ENCODE measurements at places on chromosomes 3 and 15. TPM values are rescaled to one million over a fixed set of nuclear protein-coding genes. Genes with fewer than 3 reads are reported as not detected.

DNA sequence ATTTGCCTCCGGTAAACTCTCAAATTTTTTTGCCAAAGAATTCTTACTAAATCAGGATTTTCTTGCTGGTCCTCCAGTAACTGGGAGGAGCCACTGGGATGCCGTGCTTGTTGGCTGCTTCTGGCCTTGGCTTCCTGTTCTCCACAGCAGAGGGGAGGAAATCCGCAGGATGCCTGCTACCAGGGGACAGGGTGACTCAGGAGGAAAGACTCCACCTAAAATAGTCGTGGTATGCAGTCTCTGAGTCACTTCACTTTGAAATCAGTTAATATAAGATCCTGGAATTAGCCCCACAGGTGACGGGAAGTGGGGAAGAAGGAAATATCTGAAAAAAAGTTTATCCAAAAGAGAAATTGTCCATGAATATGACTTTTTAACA is 6.5 kb upstream of the TM4SF18 start:
- peaks cover 17% of the 10 kb centered on the region for H3K27me3 ChIP-seq
- DNase-seq: no peak
- no peaks in the 10 kb centered on the region for H3K36me3 ChIP-seq
- H3K4me1 ChIP-seq: no peaks in the 10 kb centered on the region
- H3K27ac ChIP-seq: no peak overlapping the region

- no peaks in the 10 kb centered on the region for H3K4me1 ChIP-seq
- no peaks in the 10 kb centered on the region for H3K36me3 ChIP-seq
- DNase-seq: no peak
These were observed 398.5 kb downstream of the ERC2 start for GRCh38 chr3:56069766-56070165.

DNA sequence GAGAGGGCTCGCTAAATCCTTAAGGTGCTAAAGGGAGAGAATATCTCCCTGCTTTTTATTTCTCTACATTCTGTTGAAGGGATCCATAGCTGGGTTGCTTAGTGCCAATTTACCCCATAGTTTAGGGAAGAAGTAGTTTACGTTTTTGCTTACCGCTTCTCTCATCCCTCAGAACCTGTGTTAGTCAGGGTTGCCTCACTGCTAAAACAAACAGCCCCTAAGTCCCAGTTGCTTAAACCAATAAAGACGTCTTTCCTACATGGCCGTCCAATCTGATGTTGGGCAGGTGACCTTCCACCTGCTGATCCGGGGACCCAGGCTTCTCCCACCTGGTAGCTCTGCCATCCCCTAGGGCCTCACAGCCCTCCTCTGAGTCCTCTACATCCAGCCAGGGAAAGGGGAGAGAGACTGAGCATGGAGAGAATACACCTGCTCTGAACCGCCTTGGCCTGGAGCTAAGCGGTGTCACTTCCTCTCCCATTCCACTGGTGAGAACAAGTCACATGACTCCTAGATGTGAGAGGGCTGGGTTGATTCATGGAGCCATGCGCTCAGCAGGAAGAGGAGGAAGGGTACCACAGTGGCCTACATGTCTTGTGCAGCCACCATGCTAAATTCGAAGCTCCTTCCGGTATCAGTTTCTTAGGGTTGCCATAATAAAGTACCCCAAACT is 26.3 kb downstream of the DNASE1L3 start:
- H3K27me3 ChIP-seq: no peaks in the 10 kb centered on the region
- peaks cover 15% of the 10 kb centered on the region for H3K4me1 ChIP-seq
- no peak overlapping the region for H3K4me3 ChIP-seq
- no peak overlapping the region for H3K27ac ChIP-seq
- no peak for DNase-seq
- H3K36me3 ChIP-seq: no peaks in the 10 kb centered on the region

DNA sequence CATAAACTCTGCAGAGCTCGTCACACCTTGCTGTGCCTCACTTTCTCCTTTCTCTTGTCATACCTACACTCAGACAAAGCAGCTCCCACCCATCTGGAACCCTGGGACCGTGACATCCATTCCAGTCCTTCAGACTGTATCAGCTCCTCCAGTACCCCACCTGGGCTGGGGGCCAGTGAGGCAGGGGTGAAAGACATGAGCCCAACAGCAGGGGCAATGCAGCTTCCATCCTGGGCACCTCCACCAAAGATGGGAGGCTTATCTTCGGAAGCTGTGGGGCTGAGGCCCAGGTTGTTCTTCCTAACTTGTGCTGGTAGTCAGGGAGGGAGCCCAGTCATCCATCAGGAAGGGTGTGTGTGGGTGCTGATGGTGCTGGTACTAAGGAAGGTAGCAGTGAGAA is 109.2 kb downstream of the EEFSEC start:
- H3K27ac ChIP-seq: no peak overlapping the region
- no peak for DNase-seq
- H3K27me3 ChIP-seq: no peaks in the 10 kb centered on the region
- no peaks in the 10 kb centered on the region for H3K4me1 ChIP-seq
- H3K36me3 ChIP-seq: peaks cover 84% of the 10 kb centered on the region

- H3K4me1 ChIP-seq: peaks cover 30% of the 10 kb centered on the region
- peaks cover 14% of the 10 kb centered on the region for H3K36me3 ChIP-seq
These were observed 2.3 kb upstream of the VPS18 start for GRCh38 chr15:40891810-40892446.

DNA sequence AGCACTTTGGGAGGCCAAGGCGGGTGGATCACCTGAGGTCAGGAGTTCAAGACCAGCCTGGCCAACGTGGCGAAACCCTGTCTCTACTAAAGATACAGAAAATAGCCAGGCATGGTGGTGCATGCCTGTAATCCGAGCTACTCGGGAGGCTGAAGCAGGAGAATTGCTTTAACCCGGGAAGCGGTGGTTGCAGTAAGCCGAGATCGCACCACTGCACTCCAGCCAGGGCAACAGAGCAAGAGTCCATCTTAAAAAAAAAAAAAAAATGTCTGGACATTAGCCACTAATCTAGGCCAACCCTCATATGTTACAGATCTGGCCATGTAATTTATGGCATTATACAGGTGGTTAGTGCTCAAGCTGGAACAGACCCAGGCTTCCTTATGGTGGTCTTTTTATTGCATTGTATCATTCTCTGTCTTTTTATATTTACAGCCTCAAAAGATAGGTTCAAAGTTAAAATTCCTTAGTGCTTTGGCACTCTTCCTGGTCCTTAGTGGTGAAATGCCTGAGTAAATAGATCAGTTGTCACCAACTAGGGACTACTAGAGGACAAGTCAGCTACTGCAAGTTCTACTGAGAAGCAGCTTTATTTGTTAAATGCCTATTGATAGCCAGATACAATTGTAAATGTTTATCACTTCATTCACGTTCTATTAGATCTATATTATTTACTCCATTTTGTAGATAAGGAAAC is 16.0 kb downstream of the STARD9 start:
- DNase-seq: no peak
- no peaks in the 10 kb centered on the region for H3K36me3 ChIP-seq
- H3K27me3 ChIP-seq: no peaks in the 10 kb centered on the region
- H3K4me3 ChIP-seq: no peak overlapping the region
- no peak overlapping the region for H3K27ac ChIP-seq
- no peaks in the 10 kb centered on the region for H3K4me1 ChIP-seq

DNA sequence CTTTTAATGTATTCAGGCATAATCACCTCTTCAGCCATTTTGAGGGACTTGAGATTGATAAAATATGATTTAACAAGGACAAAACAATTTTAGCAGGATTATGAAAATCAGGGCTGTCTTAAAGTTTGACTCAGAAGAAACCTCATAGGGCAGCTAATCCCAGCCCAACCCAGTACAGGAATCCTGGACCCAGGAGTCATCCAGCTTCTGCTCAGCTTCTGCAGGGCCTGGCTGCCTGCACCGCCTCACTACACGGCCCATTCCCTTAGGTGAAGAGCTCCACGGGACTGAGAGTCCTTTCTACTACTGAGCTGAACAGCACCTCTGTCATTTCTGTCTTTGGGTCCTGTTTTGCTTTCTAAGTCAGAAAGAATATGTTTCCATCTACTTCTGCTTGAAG is 37.5 kb downstream of the ARHGAP31 start:
- peaks cover 2% of the 10 kb centered on the region for H3K36me3 ChIP-seq
- no peak for DNase-seq
- no peak overlapping the region for H3K27ac ChIP-seq
- H3K27me3 ChIP-seq: no peaks in the 10 kb centered on the region
- peaks cover 19% of the 10 kb centered on the region for H3K4me1 ChIP-seq

DNA sequence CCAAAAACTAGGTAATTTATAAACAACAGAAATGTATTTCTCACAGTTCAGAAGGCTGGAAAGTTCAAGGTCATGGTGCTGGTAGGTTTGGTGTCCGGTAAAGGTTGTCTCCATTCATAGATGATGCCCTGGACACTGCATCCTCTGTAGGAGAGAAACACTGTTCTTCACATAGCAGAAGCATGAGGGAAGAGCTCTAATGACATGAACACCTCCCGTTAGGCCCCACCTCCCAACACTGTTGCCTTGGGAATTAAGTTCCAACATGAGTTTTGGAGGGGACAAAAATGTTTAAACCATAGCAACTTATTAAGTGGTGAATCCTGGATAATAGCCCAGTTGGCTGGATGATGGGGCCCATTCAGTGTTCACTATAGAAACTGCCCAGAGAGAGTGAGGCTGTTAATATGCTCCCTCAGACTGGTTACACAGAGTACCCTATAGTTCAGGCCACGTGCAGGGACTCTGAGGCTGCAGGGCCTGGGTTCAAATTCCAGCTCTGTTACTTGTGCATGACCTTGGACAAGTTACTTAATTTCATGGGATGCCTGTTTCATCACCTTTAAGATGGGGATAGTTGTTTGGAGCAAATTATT is 37.0 kb downstream of the CCNL1 start:
- no peak overlapping the region for H3K27ac ChIP-seq

- H3K27me3 ChIP-seq: no peaks in the 10 kb centered on the region
- H3K4me3 ChIP-seq: peak overlapping the region; percentile 47
- DNase-seq: no peak
- peak overlapping the region; percentile 92 for H3K27ac ChIP-seq
These were observed 6.2 kb upstream of the TMF1 start for GRCh38 chr3:69058180-69058946.

GRCh38 chr15:66085128-66085527 is 168.4 kb downstream of the MEGF11 start:
- DNase-seq: no peak
- H3K36me3 ChIP-seq: no peaks in the 10 kb centered on the region
- H3K27me3 ChIP-seq: peaks cover 24% of the 10 kb centered on the region
- no peak overlapping the region for H3K27ac ChIP-seq
- no peaks in the 10 kb centered on the region for H3K4me1 ChIP-seq

- no peaks in the 10 kb centered on the region for H3K4me1 ChIP-seq
- H3K27ac ChIP-seq: no peak within 1 kb of the TSS
- no peak for DNase-seq
- no peak within 1 kb of the TSS for H3K4me3 ChIP-seq
- H3K36me3 ChIP-seq: no peaks in the 10 kb centered on the region
These were observed at the start of gene SYNPR for GRCh38 chr3:63278171-63279004. Gene SYNPR, plus strand, starts transcription at chr3:63278308.

DNA sequence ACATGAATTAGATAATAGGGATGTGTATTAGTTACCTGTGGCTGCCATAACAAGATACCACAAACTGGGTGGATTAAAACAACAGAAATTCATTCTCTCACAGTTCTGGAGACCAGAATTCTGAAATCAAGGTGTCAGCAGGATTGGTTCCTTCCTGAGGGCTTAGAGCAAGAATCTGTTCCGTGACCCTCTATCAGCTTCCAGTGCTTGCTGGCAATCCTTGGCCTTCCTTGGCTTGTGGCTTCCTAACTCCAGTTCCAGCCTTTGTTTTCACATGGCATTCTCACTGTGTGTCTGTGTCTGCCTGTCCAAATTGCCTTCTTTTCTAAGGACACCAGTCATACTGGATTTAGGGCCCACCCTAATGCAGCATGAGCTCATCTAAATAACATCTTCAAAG is 94.4 kb upstream of the NR2E3 start:
- no peak overlapping the region for H3K27ac ChIP-seq
- peaks cover 16% of the 10 kb centered on the region for H3K27me3 ChIP-seq
- DNase-seq: no peak
- H3K4me1 ChIP-seq: no peaks in the 10 kb centered on the region
- H3K36me3 ChIP-seq: no peaks in the 10 kb centered on the region

- H3K4me1 ChIP-seq: no peaks in the 10 kb centered on the region
- H3K4me3 ChIP-seq: no peak overlapping the region
These were observed 508.6 kb downstream of the FHIT start for GRCh38 chr3:60742606-60743145.

The SCAANT1 gene
- total RNA-seq: not detected

The FBXW12 gene
- not detected for total RNA-seq

- H3K4me1 ChIP-seq: peaks cover 73% of the 10 kb centered on the region
- peak overlapping the region; percentile 97 for H3K27ac ChIP-seq
- no peak for DNase-seq
These were observed 1.7 kb upstream of the TLR9 start for GRCh38 chr3:52227117-52227516.
